T-cell (primary cell): ENCODE measurements at places on chromosomes 3 and 15. TPM values are rescaled to one million over a fixed set of nuclear protein-coding genes. Genes with fewer than 3 reads are reported as not detected.

The GRM7 gene
- not detected for total RNA-seq

GRCh38 chr15:57327985-57328471 is 48.3 kb upstream of the CGNL1 start:
- DNase-seq = no peak

- DNase-seq = no peak
Measured at GRCh38 chr15:78316283-78317083, 17.1 kb upstream of the SKIC8 start.

- no peak for DNase-seq
Measured at GRCh38 chr15:48425051-48425450, 93.8 kb downstream of the DUT start.

GRCh38 chr15:62636823-62637573 is 405.5 kb upstream of the TPM1 start:
- no peak for DNase-seq

GRCh38 chr3:166283840-166284239 is 446.6 kb upstream of the BCHE start:
- DNase-seq = no peak

- no peak for DNase-seq
Measured at GRCh38 chr3:66808891-66809594, 189.1 kb upstream of the KBTBD8 start.

DNA sequence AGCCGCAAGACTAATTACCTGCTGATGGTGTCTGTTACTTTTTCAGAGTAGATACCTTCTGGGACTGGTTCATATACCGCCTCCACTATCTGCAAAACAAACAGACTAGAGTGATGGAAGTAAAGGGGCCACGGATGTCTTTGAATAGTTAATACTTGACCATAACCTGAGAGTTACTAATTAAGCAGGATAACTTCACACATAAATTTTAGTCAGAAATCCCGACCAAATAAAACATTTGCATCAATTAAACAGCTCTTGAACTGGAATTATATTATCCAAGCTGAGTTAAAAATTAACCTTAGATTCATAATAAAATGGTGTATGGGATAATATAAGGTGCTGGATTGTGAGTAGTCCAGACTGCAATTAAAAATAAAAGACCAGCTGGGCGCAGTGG is 167.7 kb downstream of the NEK10 start:
- DNase-seq = no peak

DNA sequence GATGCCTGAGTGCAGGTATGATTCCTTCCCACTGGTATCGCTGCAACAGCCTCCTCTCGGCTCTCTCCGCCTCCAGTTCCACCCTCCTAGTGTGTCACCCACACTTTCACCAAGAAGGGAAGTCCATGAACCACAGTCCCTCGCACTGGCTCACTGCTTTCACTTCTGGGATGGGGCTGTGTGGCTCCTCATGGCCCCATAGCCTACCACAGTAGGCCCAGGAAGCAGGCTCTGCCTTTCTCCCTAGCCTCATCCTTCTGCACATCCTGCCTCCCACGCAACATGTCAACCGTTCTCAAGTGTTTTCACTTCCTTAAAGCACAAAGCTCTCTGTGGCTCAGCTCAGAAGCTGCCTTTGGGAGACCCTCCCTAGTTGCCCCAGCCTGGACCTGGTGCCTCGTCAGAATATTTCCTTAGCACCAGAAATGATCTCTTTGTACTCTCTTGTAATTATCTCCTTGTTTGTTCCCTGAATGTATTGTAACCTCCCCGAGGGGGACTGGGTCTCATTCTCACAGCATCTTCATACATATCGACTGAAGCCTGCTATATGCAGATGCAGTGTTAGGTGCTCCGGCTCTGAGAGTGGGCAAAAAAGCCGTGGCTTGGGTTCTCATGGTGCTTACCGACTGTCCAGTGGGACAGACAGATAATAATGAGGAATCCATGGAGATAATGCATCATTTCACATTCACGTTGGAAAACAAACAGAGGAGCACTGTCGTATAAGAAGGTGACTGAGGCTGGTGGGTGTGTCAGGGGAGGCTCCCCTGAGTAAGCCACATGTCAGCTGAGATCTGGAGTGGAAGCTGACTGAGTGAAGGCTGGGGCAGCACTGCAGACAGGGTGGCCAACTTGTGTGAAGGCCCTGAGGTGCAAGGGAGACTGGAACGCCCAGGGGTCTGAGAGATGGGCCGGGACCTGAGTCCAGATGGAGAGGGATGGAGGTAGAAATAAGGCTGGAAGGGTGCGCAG is 107.1 kb downstream of the DGKG start:
- DNase-seq = no peak

DNA sequence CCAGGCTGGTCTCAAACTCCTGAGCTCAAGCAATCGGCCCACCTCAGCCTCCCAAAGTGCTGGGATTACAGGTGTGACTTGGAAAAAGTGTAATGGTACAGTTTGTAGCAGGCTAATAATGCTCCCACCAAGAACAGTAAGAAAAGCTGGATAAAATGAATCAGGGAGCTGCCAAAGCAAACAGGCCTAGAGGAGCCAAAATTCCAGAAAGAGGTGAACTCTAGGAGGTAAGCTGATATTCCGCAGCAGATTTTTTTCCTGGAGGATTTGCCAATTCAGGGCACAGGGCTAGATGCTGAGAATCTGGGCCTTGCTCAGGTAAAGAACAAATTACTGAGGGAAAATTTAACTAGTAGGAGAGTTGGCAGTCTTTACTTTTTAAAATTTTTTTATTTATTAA is 11.0 kb upstream of the PCYT1A start:
- no peak for DNase-seq

GRCh38 chr3:72462595-72463011 is 385.6 kb downstream of the SHQ1 start:
- DNase-seq = no peak
